ENCODE measurements at places on chromosomes 13 and 19.
A peak's percentile ranks its signal among the peaks of the same experiment; 100 is the strongest.

DNA sequence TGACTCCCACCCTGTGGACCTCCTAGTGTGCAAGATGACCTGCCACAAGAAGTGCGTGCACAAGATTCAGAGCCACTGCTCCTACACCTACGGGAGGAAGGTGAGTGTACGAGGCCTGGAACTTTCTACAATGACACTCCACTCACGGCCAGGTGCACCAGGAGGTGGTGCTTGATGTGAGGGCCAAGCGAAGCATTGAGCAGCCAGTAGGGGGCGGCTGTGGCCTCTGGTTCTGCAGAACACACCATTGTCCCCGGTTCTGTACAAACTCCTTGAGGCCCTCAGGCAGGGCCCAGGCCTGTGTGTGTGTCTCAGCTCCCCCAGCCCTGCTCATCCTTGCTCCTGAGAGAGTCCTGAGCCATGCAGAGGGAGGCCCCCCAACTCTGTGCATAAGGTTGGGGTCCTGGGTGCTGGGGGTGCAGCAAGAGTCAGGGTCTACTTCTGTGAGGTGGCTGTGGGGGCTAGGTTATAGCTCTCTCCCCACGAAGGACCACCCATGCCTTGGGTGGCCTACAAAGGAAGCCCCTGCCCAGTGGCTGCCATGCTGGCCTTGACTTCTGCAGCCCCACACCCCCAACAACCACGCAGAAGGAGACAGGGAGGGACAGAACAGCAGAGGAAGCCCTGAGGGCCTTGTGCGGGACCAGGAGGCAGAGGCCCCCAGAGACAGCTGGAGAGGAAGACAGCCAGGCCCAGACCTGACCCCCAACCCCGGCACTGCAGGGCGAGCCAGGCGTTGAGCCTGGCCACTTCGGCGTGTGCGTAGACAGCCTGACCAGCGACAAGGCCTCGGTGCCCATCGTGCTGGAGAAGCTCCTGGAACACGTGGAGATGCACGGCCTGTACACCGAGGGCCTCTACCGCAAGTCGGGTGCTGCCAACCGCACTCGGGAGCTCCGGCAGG, 9.7 kb upstream of the USE1 start:
- DNase-seq, result peak; percentile 68

GRCh38 chr19:54523403-54523802, 20.8 kb downstream of the LAIR2 start:
- DNase-seq, result no peak

- DNase-seq, result no peak
Observed at GRCh38 chr13:51976423-51976822, 34.8 kb downstream of the ATP7B start.

DNA sequence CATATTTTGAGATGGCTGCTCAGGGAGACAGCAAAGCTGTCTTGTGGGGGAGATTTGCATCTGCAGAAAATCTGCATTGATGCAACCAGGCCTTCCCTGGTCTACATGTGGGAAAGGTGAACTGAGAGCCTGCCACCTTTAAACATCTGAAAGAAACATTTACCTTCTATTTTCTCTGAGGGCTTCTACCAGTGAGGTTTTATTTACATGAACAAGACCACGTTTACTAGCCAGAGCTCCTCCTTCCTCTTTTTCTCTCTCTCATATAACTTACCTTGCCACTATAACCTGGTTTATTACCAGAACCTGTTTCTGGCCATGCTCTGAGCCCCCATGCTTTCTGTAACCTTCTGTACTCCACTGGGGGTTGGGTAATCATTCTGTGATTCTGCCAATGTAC, 14.4 kb upstream of the RUBCNL start:
- DNase-seq, result no peak

- no peak for DNase-seq
Observed at GRCh38 chr19:2942928-2943640, 1.7 kb downstream of the ZNF77 start.

GRCh38 chr13:47678201-47678968, 322.7 kb downstream of the SUCLA2 start:
- DNase-seq, result no peak
